Head of caudate nucleus (tissue), 42 donors: ENCODE measurements at places on chromosomes 2 and 18.

GRCh38 chr2:11228692-11229091 is 73.4 kb downstream of the SLC66A3 start:
- no peak for DNase-seq

DNA sequence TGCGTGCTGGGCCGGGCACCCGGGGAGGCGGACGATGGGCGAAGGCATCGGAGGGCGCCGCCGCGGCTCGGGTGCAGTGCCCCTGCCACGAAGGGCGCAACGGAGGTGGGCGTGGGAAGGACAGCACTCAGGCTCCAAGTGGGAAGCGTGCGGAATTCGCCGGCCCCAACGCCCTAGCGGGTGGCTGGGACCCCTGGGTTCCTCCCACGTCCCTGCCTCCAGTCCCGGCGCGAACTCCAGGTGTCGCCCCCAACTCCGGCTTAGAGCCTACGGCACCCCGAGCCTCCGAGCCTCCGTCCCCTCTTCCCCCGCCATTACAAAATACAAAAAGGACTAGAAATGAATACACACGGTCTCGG is 1.3 kb downstream of the CYP27C1 start:
- DNase-seq: no peak

- no peak for DNase-seq
Observed at GRCh38 chr2:205715831-205716525, 33.7 kb downstream of the NRP2 start.

GRCh38 chr2:219024059-219024458 is 17.3 kb downstream of the CFAP65 start:
- no peak for DNase-seq

DNA sequence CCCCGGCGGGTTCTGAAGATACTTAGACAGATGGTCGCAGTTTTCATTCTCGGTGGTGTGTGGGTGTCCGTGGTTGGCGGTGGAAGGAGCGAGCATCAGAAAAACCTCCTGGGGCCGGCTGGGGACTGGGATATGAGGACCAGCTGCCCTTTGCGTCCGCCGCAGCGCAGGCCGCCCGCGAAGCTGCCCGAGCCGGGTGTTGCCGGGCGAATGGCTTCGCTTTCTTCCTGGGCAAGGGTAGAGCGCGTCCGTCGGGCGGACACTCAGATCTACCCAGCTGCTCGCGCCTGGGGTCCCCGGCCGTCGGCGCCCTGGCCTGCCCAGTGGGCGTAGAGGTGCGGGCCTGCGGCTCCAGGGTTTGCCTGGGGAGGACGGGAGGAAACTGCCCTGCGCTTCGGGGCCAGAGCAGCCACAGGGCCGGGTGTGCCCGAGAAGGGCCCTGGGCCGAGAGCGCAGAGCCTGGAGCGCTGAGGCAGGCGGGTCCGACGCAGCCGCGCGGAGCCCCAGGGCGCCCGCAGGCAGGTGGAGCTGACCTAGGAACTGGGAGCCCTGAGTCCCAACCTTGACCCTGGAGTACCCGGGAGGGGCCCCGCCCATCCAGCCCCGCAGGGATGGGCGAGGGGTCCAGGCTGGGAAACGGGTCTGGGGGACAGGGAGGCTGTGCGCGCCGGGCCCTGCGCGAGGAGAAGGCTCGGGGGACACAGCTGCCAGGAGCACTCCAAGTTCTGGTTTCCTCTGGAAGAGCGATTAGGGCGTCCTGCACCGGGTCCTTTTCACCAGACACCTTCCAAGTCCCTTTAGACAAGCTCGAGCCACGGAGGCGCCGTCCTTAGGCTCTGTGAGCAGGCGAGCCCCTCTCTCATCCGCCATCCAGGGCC is 1.3 kb downstream of the TWIST2 start:
- no peak for DNase-seq

DNA sequence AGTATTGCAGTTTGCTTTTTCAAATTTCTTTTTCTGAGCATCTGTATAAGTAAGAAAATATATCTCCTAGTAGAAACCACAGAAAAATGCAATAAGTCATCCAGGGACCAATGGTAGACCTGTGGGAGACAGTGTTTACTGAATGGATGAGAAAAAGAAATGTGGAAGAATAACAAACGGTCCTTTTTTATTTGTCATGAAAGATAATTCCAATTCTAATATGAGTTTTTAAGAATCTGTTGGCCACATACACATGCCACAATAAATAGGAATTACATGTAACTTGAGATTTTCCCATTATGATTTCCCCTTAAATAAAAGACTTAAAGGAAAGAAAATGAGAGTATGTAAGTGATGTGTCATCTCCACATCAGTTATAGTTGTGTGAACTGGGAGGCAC is 107.7 kb upstream of the RAB27B start:
- no peak for DNase-seq

DNA sequence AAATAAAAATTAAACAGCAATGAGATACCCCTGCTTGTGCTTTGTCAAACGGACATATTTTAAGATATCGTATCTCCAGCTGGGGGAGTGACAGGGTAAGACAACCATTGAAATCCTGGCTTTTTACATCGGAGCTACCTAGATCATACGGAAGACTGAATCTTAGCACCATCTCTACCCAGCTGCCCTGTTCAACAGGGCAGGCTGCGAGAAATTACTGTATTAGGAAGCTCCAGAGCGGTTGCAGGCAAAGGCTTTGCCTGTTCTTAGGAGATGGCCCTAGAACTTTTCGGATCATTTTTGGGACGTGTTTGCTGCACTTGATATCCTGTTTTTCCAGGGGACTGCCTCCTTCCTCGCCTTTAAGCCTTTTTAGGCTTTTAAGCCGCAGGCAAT is 2.0 kb upstream of the PRKCE start:
- DNase-seq: no peak

DNA sequence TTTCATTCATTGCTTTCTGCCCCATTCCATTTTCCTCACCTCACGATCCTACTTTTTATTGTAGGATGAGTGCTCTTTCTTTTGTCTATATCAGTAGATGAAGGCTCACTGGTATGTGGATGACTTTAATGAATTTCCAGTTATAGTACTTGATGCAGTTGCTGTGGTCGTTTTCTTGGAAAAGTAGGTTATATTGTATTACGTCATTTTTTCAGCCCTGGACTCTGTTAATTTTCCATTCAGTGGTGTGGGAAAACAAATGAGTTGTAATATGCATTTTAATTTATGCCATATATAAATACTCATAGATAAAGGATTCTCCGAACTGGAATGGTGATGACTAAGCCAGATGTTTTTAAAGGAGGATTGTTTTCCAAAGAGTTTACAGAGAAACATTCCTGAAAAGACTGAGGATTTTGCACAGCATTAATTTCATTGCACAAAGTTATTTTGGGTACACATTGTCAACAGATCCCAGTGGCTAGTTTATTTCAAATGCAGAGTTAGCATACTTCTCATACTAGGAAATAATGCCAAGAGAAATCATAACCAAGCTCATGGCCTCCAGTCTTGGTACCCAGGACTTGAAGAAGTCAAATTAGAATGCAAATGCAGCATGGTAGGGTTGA is 189.7 kb downstream of the PAX3 start:
- no peak for DNase-seq

DNA sequence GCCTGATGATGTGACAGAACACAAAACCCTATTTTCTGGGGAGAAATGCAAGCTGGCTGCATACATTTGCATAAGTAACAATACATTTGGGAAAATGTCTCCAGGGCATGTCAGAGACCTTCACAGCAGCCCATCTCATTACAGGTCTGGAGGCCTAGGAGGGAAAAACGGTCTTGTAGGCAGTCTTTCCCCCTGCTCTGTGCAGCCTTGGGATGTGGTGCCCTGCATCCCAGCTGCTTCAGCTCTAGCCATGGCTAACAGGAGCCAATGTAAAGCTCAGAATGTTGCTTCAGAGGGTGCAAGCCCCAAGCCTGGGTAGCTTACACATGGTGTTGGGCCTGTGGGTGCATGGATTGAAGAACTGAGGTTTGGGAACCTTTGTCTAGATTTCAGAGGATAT is 133.0 kb downstream of the CCDC178 start:
- no peak for DNase-seq
